ENCODE measurements at places on chromosomes 6 and 20. TPM values are rescaled to one million over a fixed set of nuclear protein-coding genes. Genes with fewer than 3 reads are reported as not detected.

Gene ULBP2
- total RNA-seq, result 0.51 TPM

Gene ABCF1
- total RNA-seq, result 42.3 TPM

Gene TTI1
- 12.7 TPM for total RNA-seq

Gene SAMD10
- total RNA-seq, result 1.5 TPM

Gene MCCD1
- not detected for total RNA-seq

Gene SPINT3
- total RNA-seq, result not detected

Gene FIG4
- 23.9 TPM for total RNA-seq

Gene TAF8
- total RNA-seq, result 18.6 TPM

Gene PGC
- total RNA-seq, result not detected

Gene DNAAF9
- total RNA-seq, result 29.0 TPM

DNA sequence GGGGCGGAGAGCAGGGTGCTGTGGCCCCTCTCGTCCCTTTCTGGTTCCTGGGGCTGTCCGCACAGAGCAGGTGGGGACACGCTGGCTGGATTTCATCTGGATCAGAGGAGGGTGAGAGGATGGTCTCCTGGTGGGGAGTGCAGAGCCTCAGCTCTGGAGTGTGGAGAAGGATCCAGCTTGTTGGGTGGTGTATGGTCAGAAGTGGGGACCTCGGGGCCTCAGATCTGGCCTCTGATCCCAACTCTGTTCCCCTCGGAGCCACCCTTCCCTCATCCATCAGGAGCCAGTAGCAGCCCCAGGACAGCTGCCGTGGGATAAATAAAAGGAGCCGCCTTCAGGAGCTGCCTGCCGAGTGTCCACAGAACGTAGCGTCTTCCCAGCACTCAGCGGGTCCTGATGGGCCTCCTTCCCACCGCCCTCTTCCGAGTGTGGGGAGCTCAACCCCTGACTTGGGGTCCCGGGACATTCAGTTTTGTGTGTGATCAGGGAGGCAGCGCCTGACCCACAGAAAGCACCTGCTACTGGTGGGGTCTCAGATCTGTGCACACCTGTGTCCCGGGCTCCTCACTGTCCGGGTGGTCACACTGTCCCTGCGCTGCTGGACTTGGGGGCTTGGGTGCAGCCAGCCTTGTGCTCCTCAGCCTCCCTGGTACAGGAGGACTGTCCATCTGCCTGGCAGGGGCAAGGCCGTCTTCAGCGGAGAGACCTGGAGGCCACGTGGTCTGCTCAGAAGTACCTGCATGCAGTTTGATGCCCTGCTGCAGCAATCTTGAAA, 25.4 kb upstream of the BHLHE23 start:
- peak; percentile 25 for DNase-seq

- DNase-seq, result no peak
These were observed 46.3 kb downstream of the GCLC start for GRCh38 chr6:53498649-53499048.

GRCh38 chr6:119717942-119718341, 368.4 kb upstream of the MAN1A1 start:
- DNase-seq, result no peak

- no peak for DNase-seq
These were observed 8.8 kb upstream of the MOG start for GRCh38 chr6:29647927-29648642.

DNA sequence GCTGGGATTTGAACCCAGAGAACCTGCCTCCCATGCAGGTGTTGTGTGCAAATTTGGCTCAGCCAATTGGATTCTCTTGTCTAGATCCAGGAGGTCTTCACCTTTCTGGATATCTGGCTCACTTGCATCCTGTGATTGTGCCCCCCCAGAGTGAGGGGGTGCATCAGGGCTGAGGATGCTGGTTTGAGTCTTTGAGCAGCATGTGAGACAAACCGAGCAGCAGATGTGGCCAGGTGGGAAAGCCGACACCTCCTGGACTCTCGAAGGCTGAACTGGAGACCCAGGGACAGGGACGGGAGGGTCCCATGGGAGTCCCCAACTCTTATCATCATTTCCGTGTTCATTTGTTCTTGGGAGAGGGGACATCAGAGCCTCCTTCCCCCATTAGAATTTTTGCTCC, 30.6 kb upstream of the SULF2 start:
- peak; percentile 62 for DNase-seq

- DNase-seq, result no peak
These were observed 480.9 kb upstream of the MARCKS start for GRCh38 chr6:113375950-113376846.

GRCh38 chr6:108452711-108453195, 108.0 kb upstream of the FOXO3 start:
- no peak for DNase-seq

All from posterior vena cava (tissue), 2 donors.